Camera-type eye (tissue), 1 donor: ENCODE measurements at places on chromosomes 5 and 9. TPM values are rescaled to one million over a fixed set of nuclear protein-coding genes. Genes with fewer than 3 reads are reported as not detected.

The DNAH5 gene
- total RNA-seq: 0.49 TPM

The RUSC2 gene
- total RNA-seq: 40.5 TPM

The AGGF1 gene
- total RNA-seq: 45.8 TPM

The CCDC192 gene
- not detected for total RNA-seq
